ENCODE measurements at places on chromosomes 11 and 22.

DNA sequence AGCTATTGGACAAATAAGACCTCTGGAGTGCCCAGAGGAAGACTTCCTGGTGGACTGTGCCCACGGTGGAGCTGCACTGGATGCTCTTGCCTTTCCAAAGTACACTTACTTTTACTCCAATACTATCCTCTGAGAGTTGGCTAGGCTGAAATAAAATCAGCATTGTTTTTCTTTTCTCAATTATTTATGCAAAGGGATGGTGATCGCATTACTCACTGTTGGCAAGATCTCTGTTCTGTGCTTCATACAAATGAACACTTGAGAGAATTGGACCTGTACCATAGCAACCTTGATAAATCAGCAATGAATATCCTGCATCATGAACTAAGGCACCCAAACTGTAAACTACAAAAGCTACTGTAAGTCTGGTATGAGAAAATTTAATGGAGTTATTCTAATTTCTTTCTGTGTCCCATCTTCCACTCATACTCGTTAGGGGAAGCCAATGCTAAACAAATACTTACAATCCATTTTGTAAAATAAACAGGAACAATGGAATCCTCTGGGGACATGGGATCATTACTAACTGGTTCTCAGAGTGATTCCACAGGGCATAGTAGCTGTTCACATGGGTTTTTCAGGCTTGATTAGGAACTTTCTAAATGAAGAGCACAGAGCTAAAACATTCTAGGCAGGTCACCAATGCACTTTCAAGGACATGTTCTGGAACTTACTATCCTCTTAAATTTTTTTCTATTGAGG, 26.3 kb downstream of the NLRP14 start:
- no peak for DNase-seq

- no peak for DNase-seq
These were observed 110.8 kb downstream of the MORC2 start for GRCh38 chr22:30857791-30858190.

DNA sequence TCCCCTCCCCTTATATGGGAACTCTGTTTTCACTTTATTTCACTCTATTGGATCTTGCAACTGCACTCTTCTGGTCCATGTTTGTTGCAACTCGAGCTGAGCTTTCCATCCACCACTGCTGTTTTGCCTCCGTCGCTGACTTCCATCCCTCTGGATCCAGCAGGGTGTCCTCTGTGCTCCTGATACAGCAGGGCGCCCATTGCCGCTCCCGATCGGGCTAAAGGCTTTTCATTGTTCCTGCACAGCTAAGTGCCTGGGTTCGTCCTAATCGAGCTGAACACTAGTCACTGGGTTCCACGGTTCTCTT, 11.1 kb upstream of the CCDC117 start:
- DNase-seq, result no peak

GRCh38 chr11:61028135-61028729, 56.8 kb downstream of the CD6 start:
- no peak for DNase-seq

DNA sequence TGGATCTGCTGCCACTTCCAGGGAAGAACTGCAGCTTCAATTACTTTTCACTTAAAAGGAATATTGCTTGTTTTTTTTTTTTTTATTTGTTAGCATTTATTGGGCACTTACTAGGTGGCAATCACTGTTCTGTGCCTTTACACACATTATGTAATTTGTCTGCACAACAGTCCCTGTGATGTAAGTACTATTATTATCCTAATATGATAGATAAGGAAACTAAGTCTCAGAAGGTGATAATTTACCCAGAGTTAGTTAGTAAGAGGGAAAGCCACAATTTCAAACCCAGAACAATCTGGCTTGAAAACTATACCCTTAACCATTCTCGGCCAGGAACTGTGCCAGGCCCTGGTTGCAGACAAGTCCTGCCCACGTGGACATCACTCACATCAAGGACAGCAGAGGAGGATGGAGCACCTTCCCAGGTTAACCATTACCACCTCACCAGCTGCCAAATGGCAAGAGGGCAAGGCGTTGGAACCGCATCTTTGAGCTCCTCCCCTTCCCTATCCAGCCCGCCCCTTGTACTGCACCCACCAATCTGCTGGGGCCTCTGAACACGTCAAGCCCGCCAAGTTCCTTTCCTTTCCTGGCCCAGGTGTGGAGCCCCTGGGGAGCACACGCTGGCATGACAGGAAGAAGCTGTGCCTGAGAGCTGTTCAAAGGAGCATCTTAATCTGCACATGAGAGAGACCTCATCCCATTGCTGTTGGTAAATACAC, 78.4 kb downstream of the NAV2 start:
- DNase-seq, result no peak

- no peak for DNase-seq
These were observed 512 bp upstream of the GRIA4 start for GRCh38 chr11:105609341-105609781.

DNA sequence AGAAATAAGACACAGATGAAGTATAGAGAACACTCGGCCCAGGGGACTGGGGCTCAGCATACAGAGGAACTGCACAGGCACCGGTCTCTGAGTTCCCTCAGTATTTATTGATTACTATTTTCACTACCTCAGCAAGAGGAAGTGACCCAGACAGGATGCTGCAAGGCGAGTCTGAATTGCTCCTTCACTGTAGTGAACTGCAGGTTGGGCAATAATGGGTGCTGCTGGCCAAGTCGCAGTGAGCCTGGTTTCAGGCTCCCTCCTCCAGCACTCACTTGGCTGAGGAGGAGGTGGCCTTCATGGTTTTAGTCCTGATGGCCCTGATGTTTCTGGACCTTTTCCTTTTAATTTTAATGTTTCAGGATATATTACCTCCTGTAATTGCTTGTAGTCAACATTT, 10.4 kb downstream of the OR52K2 start:
- DNase-seq, result no peak

DNA sequence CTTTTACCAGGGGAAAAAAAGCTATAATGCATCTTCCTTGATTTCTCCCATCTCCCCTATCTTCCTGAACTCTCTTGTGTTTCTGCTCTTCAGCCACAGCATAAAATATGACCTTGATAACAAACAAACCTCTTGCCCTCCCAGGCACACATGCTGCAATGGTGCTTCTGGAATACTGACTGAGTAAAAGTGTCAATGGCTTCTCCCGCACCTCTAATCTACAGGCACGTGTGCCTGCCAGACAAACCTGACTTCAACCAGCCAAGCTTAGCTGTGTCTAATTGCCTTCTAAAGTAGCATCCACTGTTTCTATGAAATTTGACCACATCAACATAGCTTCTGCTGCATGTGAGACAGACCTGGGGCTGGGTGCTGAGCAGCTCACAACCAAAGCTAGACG, 12.7 kb downstream of the OPCML start:
- no peak for DNase-seq

DNA sequence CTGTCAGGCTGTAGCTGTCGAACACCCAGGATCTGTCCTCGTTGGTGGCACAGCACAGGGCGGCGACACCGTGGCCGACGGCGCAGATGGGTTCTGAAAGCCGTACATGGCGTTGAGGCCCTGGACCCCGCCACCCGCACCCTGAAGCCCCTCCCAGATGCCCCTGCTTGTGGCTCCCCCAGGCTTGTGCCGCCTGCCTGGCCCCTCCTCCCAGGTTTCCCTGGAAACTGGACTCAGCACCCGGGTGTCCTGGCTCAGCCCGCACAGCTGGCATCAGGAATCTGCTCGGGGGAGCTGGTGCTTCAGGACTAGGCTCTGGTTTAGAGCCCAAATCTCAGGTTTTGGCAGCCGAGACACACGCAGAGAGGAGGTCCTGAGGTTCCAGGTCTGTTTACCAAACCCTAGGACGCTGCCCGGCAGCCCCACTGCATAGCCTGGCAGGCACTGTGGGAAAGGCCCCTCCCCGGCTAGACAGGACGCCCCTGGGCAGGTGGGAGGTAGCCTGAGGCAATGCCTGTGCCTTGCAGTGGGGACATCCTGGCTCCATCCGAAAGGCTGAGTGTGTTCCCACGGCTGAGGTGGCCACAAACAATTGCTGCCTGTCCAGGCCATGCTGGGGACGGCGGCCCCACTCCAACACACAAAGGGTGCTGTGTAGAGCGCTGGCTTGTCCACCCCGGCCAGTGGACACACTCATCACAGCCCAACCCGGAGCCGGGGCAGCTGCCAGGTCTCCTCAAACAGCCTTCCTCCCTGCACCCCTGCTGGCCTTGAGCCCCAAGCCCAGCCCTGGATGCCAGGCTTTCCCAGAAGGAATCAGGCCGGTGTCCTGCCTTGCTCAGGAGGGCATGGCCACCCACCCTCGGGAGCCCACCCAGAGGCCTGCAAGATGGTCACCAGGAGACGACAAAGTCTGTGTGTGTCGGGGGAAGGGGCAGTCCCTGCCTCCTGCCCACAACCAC, 4.6 kb downstream of the GATD1 start:
- DNase-seq, result no peak

- no peak for DNase-seq
These were observed 22.7 kb upstream of the ACER3 start for GRCh38 chr11:76837696-76838677.

- no peak for DNase-seq
These were observed 49.9 kb upstream of the CD5 start for GRCh38 chr11:61052182-61052972.

- DNase-seq, result no peak
These were observed 1.3 kb upstream of the CCDC88B start for GRCh38 chr11:64338716-64339115.
